Smooth muscle cell of the pulmonary artery (primary cell): ENCODE measurements at places on chromosomes 16 and 17. TPM values are rescaled to one million over a fixed set of nuclear protein-coding genes. Genes with fewer than 3 reads are reported as not detected.

EPOP gene
- 0.72 and 2.0 TPM in 2 replicates for total RNA-seq

KRTAP4-1 gene
- total RNA-seq, result not detected in 2 replicates

NME2 gene
- 473 and 509 TPM in 2 replicates for total RNA-seq

SF3B3 gene
- 153 and 164 TPM in 2 replicates for total RNA-seq

CCL7 gene
- total RNA-seq, result 0.85 and 3.7 TPM in 2 replicates

KLHDC4 gene
- 19.8 and 24.3 TPM in 2 replicates for total RNA-seq

DRG2 gene
- 35.4 and 38.3 TPM in 2 replicates for total RNA-seq

KRT14 gene
- 0.59 and 1.3 TPM in 2 replicates for total RNA-seq

TBC1D28 gene
- not detected in 2 replicates for total RNA-seq

CD300E gene
- not detected in 2 replicates for total RNA-seq

SLC43A2 gene
- 5.7 and 9.2 TPM in 2 replicates for total RNA-seq

AGRP gene
- total RNA-seq, result not detected in 2 replicates

TMC7 gene
- 0.85 and 2.7 TPM in 2 replicates for total RNA-seq

TBC1D3 gene
- total RNA-seq, result not detected in 2 replicates

CACNG1 gene
- total RNA-seq, result not detected in 2 replicates

CMC2 gene
- total RNA-seq, result 29.6 and 30.7 TPM in 2 replicates

UBN1 gene
- 25.9 and 26.6 TPM in 2 replicates for total RNA-seq

KRT33B gene
- not detected in 2 replicates for total RNA-seq

SLFN11 gene
- total RNA-seq, result 46.2 and 113 TPM in 2 replicates

EME2 gene
- total RNA-seq, result 8.5 and 15.9 TPM in 2 replicates

KRTAP2-2 gene
- not detected in 2 replicates for total RNA-seq

TBX21 gene
- total RNA-seq, result not detected in 2 replicates

ITGAL gene
- 0.17 TPM in 1 of 2 replicates, not detected in the other for total RNA-seq

SOX15 gene
- 0.07 and 0.26 TPM in 2 replicates for total RNA-seq

EFCAB5 gene
- 0.07 and 0.13 TPM in 2 replicates for total RNA-seq

KRTAP3-1 gene
- not detected in 2 replicates for total RNA-seq

ITGA2B gene
- 0.30 and 0.46 TPM in 2 replicates for total RNA-seq

G6PC1 gene
- total RNA-seq, result not detected in 2 replicates

CCDC154 gene
- total RNA-seq, result 0.33 and 0.96 TPM in 2 replicates

TMEM238L gene
- not detected in 2 replicates for total RNA-seq

SULT1A2 gene
- not detected in 2 replicates for total RNA-seq

MRPL58 gene
- total RNA-seq, result 13.4 and 15.6 TPM in 2 replicates

ZP2 gene
- total RNA-seq, result not detected in 2 replicates

PRAC1 gene
- not detected in 2 replicates for total RNA-seq

SUZ12 gene
- total RNA-seq, result 23.3 and 24.0 TPM in 2 replicates

CRYBA1 gene
- not detected in 2 replicates for total RNA-seq

CALB2 gene
- total RNA-seq, result 0.46 and 1.3 TPM in 2 replicates

PHKG2 gene
- 16.4 and 17.3 TPM in 2 replicates for total RNA-seq

CBFA2T3 gene
- total RNA-seq, result not detected in 2 replicates

ZNF23 gene
- total RNA-seq, result 8.4 and 10.2 TPM in 2 replicates

NEUROD2 gene
- not detected in 2 replicates for total RNA-seq

CSHL1 gene
- not detected in 2 replicates for total RNA-seq

VWA3A gene
- under 0.01 and 0.03 TPM in 2 replicates for total RNA-seq

TSNAXIP1 gene
- total RNA-seq, result 0.78 and 1.0 TPM in 2 replicates

TEKT5 gene
- total RNA-seq, result 0.07 and 0.13 TPM in 2 replicates

RILP gene
- total RNA-seq, result 3.8 and 5.3 TPM in 2 replicates

ZBTB4 gene
- 39.2 and 45.6 TPM in 2 replicates for total RNA-seq

CRHR1 gene
- total RNA-seq, result not detected in 2 replicates

VTN gene
- total RNA-seq, result 1.7 and 3.4 TPM in 2 replicates

RMI2 gene
- total RNA-seq, result 1.7 and 4.0 TPM in 2 replicates
